Breast epithelium (tissue), 4 donors: ENCODE measurements at places on chromosomes 16 and 17.

- DNase-seq = peak; percentile 78
Measured at GRCh38 chr16:24635900-24636610, 93.4 kb upstream of the TNRC6A start.

- DNase-seq = no peak
Measured at GRCh38 chr16:80784951-80785350, 19.4 kb downstream of the CDYL2 start.

DNA sequence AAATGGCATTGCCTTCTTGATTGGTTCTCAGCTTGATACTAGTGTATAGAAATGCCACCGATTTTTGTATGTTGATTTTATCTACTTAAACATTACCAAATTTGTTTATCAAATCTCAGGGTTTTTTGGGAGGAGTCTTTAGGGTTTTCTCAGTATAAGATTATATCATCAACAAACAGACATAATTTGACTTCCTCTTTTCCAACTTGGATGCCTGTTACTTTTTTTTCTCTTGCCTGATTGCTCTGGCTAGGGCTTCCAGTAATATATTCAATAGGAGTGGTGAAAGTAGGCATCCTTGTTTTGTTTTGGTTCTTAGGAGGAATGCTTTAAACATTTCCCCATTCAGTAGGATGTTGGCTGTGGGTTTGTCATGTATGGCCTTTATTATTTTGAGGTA is 29.1 kb downstream of the EFCAB13 start:
- DNase-seq = no peak

- DNase-seq = no peak
Measured at GRCh38 chr16:54173490-54173889, 113.1 kb downstream of the IRX3 start.

GRCh38 chr17:39283896-39284295 is 58.2 kb upstream of the STAC2 start:
- DNase-seq = no peak

DNA sequence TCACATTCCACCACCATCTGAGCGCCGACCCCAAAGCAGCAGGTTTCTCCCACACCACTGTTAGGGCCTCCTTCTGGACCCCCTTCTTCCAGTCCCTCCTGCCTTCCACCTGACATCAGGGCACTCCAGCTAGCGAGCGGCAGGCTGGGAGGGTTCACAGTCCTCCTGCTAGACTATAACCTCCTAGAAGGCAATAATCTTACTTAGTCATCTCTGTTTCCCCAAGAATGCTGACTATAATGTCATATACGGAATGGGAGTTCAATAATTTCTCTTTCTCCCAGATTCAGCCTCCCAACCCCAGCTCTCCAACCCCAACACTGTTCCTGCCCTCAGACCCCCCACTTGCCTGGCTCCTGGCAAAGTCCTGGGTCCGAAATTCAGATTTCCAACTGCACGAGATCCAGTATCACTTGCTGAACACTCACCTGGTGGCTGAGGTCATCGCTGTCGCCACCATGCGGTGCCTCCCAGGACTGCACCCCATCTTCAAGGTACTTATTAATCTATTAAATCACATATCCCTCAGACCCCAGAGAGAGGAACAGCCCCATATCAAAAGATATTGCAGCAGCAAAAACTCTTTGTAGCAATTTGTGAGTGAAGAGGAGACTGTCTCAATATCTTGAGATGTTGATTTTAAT is 5.6 kb downstream of the ALOX12 start:
- no peak for DNase-seq

- DNase-seq = no peak
Measured at GRCh38 chr16:11349599-11350276, 4.5 kb downstream of the RMI2 start.

- DNase-seq = no peak
Measured at GRCh38 chr16:85048921-85049562, 21.4 kb downstream of the KIAA0513 start.

- DNase-seq = no peak
Measured at GRCh38 chr16:76157629-76158028, 119.6 kb upstream of the CNTNAP4 start.

DNA sequence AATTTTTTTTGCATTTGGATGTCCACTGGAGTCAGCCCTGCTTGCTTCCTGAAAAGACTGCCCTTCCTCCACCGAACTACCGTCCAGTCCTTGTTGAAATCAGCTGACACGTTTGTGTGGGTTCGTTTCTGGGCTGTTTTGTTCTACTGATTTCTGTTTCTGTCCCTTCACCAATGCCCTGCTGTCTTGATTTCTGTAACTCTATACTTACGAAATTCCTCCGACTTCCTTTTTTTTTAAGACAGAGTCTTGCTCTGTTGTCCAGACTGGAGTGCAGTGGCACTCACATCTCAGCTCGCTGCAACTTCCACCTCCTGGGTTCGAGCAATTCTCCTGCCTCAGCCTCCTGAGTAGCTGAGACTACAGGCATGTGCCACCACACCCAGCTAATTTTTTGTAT is 8.4 kb upstream of the GAA start:
- no peak for DNase-seq

DNA sequence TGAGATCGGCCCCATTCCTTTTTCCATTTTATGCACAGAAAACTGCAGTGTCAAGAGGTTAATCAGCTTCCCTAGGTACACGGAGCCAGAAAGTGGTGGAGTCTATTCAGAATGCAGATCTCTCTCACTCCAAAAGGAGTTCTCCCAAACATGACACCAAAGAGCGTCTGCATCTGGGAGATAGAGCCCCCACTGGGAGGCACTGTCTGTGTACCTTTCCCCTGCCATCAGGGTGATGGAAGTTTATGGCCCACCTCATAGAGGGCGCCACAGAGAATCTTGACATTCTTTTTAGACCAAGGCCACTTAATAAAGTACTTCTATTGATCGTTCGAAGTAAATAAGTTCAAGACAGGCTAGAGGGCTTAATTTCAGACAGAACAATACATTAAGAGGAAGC is 493.7 kb upstream of the ERCC4 start:
- no peak for DNase-seq

DNA sequence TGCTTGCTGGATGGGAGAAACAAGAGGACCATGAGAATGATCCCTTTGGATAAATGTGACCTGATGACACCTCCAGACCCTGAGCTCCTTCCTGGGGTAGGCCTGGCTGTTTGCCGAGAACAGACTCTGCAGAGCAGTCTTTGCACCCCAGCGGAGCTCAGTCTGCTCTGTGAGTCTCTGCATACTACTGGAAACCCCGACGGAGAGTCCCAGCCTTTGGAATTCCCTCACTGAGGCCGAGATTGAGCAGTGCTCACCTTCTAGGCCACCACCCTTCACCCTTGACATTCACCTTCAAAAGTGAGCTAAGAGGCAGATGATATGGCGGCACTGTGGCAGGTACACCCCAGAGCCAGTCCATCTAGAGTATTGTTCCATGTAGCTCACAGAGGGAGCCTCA is 172.2 kb upstream of the CDH13 start:
- DNase-seq = no peak

DNA sequence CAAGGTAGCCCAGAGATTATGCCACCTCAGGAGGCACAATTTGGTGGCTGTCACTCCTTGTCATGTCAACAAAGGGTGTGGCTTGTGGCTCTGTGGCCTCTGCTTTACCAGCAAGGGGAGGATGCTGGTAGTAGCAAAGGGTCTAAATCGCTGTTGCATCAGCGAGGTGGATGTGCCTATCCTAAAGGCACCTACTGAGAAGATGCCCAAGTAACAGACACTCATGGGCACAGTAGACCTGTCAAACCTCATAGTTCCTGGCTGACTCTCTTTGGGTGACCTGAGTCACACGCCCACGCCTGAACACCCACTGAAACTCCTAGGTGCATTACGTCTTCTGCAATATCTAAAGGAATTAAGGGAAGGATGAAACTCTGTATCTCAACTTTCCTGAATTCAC is 139.5 kb downstream of the PRKCB start:
- no peak for DNase-seq

DNA sequence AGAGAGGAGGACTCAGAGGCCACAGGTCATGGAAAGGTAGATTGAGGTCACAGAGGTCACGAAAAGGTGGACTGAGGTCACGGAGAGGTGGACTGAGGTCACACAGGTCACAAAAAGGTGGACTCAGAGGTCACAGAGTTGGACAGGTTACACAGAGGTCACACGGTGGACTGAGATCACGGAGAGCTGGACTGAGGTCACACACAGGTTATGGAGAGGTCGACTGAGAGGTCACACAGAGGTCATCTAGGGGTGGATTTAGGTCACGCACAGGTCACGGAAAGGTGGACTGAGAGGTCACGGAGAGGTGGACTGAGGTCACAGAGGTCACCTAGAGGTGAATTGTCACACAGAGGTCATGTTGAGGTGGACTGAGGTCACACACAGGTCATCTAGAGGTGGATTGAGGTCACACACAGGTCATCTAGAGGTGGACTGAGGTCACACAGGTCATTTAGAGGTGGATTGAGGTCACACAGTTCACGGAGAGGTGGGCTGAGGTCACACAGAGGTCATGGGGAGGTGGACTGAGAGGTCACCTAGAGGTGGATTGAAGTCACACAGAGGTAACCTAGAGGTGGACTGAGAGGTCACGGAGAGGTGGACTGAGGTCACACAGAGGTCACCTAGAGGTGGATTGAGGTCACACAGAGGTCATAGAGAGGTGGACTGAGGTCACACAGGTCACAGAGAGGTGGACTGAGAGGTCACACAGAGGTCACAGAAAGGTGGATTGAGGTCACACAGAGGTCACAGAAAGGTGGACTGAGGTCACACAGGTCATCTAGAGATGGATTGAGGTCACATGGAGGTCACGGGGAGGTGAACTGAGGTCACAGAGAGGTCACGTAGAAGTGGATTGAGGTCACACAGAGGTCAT is 26.7 kb upstream of the JPT2 start:
- no peak for DNase-seq

DNA sequence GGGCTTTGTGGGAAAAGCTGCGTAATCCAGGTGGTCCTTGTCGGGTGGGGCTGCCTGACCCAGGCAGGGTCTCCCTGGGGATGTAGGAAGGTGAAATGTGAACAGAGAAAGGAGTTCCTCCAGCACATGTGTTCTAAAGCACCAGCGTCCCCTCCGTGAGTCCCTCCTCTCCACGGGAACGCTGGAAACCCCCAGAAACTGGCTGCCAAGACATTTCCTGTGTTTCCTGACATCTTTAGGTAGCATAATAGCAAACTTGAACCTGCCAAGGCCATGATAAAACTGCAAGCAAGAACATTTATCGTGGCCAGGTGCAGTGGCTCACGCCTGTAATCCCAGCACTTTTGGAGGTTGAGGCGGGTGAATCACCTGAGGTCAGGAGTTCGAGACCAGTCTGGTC is 12.6 kb upstream of the PYDC1 start:
- DNase-seq = no peak

DNA sequence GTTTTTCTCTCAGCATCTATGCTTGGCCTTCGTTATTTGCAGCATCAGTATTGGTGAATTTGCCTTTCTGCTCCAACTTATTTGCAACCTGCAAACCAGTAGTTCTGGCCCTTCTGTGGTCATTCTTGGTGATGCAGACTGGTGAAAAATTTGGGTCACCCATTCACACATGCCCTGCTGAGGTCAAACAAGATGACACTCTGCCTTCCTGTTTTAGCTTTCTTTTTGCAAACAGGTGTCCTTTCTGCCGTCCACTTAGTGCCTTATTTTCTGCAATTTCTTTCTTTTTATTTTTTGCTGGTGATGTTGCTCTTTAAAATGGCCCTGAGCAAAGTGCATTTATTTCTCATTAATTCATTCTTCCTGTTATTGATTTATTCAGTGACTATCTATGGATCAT is 31.3 kb downstream of the PLCG2 start:
- DNase-seq = no peak

DNA sequence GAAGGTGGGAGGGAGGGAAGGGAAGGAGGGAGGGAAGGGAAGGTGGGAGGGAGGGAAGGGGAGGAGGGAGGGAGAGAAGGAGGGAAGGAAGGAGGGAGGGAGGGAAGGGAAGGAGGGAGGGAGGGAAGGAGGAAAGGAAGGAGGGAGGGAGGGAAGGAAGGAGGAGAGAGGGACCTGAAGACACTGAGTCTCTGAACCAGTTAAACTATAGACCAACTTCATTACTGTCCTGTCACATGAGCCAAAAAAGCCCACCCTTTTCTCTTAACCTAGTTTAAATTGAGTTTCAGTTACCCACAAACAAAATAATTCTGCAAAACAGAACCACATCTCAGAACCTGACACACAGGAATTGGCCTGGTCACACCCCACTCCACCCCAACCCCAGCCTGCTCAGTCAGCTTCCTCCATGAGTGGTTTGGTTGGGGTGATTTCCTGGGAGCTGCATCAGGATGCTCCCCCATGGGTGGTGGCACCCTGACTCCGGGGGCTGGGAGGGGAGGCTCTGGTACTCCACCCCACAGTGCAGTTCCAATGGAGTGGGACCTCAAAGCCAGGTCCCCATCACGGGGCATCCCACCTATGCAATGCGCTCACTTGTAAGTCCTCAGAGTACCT is 4.7 kb upstream of the PRR29 start:
- peak; percentile 50 for DNase-seq

DNA sequence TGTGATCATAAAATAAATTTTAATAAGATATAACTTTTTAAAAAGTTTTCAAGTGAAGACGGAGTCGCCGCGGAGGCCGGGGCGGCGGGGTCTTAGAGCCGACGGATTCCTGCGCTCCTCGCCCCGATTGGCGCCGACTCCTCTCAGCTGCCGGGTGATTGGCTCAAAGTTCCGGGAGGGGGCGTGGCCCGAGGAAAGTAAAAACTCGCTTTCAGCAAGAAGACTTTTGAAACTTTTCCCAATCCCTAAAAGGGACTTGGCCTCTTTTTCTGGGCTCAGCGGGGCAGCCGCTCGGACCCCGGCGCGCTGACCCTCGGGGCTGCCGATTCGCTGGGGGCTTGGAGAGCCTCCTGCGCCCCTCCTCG is at the start of gene FOXC2:
Gene FOXC2, plus strand, starts transcription at position 229 of the 365 bp plus-strand sequence. CDS start 507 bp downstream, outside the sequence.
- DNase-seq = peak; percentile 73

DNA sequence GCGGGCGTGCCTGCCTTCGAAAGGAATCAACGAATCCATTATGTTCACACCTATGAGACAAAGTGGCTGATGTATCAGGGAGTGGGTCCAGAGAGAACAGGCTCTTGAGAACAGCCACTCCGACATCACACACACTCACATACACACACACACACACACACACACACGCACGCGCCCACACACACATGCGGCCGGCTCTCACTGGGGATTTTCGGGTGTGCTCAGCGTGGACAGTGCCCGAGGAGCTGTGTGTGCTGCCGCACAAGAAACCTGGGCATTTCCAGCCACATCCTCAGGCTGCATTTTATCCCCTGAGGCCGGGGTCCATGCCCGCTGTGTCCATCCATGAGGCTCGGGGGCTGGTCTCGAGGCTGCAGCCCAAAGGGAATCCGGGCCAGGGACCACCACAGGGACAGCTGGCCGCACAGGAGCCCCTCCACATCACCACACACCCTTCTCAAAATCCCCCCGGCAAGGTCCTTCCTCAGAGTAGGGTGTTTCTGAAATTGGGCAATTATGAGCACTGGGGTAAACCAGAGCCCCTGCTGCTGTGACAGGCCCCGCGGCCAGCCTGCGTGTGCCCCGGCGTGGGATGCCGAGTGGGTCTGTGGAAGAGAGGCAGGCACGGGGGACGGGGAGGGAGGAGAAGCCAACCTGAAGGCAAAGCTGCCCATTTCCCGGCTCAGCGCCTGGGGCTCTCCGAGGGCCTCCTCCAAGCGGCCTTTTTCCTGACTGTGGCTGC is 24.8 kb downstream of the MRM3 start:
- no peak for DNase-seq

- no peak for DNase-seq
Measured at GRCh38 chr17:1939981-1940809, 84.9 kb downstream of the RTN4RL1 start.
